ENCODE measurements at places on chromosomes 5 and 9. TPM values are rescaled to one million over a fixed set of nuclear protein-coding genes. Genes with fewer than 3 reads are reported as not detected.

The LRRC19 gene
- 0.22 TPM for total RNA-seq

The ASB6 gene
- 14.4 TPM for total RNA-seq

The SLC34A3 gene
- not detected for total RNA-seq

The SPINK1 gene
- not detected for total RNA-seq

The TAF11L3 gene
- total RNA-seq = not detected

The WNT8A gene
- 0.51 TPM for total RNA-seq

The SPATA31C1 gene
- total RNA-seq = not detected

The RIC1 gene
- 39.4 TPM for total RNA-seq

The ZBED3 gene
- total RNA-seq = 1.0 TPM

The PCDHAC1 gene
- 0.13 TPM for total RNA-seq

- peak overlapping the region; percentile 79 for H3K27ac ChIP-seq
- H3K27me3 ChIP-seq = no peaks in the 10 kb centered on the region
- peaks cover 17% of the 10 kb centered on the region for H3K4me1 ChIP-seq
- no peak overlapping the region for H3K4me3 ChIP-seq
- no peaks in the 10 kb centered on the region for H3K36me3 ChIP-seq
Observed at GRCh38 chr9:133406480-133407307, 11.1 kb downstream of the REXO4 start.

- no peak for DNase-seq
- H3K4me3 ChIP-seq = no peak overlapping the region
- H3K27me3 ChIP-seq = no peaks in the 10 kb centered on the region
- H3K36me3 ChIP-seq = no peaks in the 10 kb centered on the region
Observed at GRCh38 chr9:8924562-8924961, 1125.0 kb upstream of the DMAC1 start.

DNA sequence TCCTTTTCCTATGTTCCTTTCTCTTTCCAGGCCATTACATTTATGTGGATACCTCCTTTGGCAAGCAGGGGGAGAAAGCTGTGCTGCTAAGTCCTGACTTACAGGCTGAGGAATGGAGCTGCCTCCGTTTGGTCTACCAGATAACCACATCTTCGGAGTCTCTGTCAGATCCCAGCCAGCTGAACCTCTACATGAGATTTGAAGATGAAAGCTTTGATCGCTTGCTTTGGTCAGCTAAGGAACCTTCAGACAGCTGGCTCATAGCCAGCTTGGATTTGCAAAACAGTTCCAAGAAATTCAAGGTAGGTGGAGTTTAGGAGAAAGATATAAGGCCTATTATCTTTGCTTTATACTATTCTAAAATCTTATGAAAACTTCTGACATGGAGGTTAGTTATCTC lies 64.5 kb downstream of the MAMDC2 start:
- no peaks in the 10 kb centered on the region for H3K36me3 ChIP-seq
- no peak overlapping the region for H3K27ac ChIP-seq
- no peak overlapping the region for H3K4me3 ChIP-seq
- DNase-seq = no peak
- peaks cover 10% of the 10 kb centered on the region for H3K4me1 ChIP-seq

- H3K36me3 ChIP-seq = no peaks in the 10 kb centered on the region
- no peak for DNase-seq
Observed at GRCh38 chr5:100777680-100778300, 125.3 kb downstream of the ST8SIA4 start.

GRCh38 chr5:4879693-4880303 lies 260.3 kb upstream of the ADAMTS16 start:
- H3K36me3 ChIP-seq = no peaks in the 10 kb centered on the region
- no peaks in the 10 kb centered on the region for H3K27me3 ChIP-seq
- no peak overlapping the region for H3K4me3 ChIP-seq
- H3K4me1 ChIP-seq = no peaks in the 10 kb centered on the region
- peak; percentile 38 for DNase-seq

DNA sequence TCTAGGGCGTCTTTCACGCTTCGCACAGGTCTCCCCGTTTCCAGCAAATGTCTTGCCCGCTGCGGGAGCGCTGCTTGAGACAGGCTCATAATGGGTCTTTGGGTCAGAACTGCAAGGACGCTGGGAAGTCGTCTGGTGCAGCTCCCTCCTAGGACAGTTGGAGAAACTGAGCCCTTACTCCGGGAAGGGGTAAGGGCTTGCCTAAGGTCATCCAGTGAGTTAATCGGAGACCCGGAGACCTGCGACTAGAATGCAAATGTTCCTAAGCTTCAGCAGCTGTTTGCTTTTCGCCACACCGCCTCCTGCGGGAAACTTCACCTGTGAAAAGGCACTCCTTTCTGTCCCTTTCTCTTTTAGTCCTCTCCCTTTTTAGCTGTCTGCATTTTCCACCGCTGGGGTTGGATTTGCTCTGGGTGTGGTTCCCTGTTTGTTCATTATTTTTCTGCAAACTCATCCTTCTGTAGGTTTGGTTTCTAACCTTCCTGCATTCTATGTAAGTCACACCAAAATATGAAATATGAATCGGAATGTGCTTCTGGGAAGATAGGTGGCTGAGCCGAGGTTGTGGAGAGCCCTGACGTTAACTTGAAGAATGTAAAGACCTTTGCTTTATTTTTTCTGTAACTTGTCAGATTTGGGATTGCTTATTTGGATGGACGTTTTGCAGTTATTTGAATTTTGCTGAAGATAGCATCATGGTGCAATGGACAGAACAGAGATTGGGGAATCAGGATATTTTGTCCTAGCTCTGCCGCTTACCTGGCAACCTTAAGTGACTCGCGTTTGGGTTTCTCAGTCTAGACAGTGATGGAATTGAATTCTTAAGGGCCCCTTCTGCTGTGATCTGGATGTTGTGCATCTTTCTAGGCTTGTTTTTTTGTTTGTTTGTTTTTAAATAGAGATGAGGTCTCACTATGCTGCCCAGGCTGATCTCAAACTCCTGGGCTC lies 909 bp downstream of the SLC36A1 start:
- no peaks in the 10 kb centered on the region for H3K27me3 ChIP-seq
- peak overlapping the region; percentile 85 for H3K4me3 ChIP-seq
- no peak for DNase-seq
- H3K4me1 ChIP-seq = peaks cover 44% of the 10 kb centered on the region
- H3K27ac ChIP-seq = peak overlapping the region; percentile 93

GRCh38 chr5:6818594-6819511 lies 105.6 kb downstream of the TENT4A start:
- H3K36me3 ChIP-seq = no peaks in the 10 kb centered on the region
- no peak overlapping the region for H3K27ac ChIP-seq
- DNase-seq = no peak
- no peaks in the 10 kb centered on the region for H3K4me1 ChIP-seq

DNA sequence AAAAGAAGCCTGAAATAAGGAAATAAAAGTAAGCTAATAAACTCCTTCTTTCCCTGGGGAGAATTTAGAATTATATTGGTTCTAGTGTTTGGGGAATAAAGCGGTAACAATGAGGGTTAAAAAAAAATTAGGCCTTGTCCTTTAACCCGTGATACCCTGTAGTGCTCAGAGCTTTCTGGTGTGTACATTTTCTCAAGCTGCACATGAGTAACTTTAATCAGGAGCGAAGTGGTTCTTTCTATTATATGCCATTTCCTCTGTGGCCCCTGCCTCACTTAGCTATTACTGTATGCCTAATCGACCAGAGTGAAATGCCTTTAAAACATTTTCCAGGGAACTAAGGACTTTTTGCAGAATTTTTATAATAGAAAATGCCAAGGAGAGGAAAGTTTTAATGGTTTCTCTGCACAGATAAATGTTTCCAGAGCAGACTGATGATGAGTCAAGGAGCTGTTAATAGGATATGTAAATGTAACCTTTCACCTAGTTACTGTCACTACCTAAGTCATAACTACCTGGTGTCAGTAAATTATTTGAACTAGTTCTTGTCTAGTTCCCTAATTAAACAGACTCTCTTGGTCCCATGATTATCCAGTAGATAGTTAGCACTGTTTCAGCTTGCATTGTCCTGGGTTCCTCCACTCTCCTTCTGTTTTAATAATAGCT lies 7.6 kb downstream of the PAM start:
- no peak for DNase-seq
- H3K36me3 ChIP-seq = no peaks in the 10 kb centered on the region
- H3K27ac ChIP-seq = peak overlapping the region; percentile 97
- H3K27me3 ChIP-seq = no peaks in the 10 kb centered on the region

Measured in gastrocnemius medialis (tissue), 4 donors.